Colonic mucosa (tissue), 4 donors: ENCODE measurements at places on chromosomes 2 and 18. TPM values are rescaled to one million over a fixed set of nuclear protein-coding genes. Genes with fewer than 3 reads are reported as not detected.

DNA sequence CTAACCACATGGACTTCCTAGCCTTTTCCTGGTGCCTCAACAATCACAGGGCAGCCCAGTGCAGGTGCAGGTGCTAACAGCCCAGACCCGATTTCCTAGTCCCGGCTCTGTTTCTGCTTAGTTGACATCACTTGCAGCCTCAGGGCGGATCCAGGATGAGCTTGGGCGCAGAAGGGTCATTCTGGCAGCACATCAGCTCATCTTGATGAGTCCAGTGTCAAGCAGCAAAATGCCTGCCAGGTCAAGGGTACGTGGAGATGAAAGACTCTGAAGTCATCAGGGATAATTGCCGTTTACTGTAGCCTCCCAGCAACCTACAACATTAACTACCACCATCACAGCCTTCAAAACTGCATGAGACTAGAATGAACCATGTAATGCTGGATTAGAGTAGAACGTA is 39.4 kb upstream of the EFHD1 start:
- H3K27ac ChIP-seq: peak overlapping the region; percentile 23
- H3K4me3 ChIP-seq: no peak overlapping the region
- peaks cover 10% of the 10 kb centered on the region for H3K4me1 ChIP-seq
- no peaks in the 10 kb centered on the region for H3K36me3 ChIP-seq
- no peaks in the 10 kb centered on the region for H3K27me3 ChIP-seq
- DNase-seq: no peak

- no peak overlapping the region for H3K27ac ChIP-seq
- no peaks in the 10 kb centered on the region for H3K27me3 ChIP-seq
- H3K4me1 ChIP-seq: no peaks in the 10 kb centered on the region
- no peaks in the 10 kb centered on the region for H3K36me3 ChIP-seq
- peak; percentile 50 for DNase-seq
- H3K4me3 ChIP-seq: no peak overlapping the region
Measured at GRCh38 chr2:106085181-106085940, 108.7 kb downstream of the UXS1 start.

GRCh38 chr2:234949762-234950434 is 1.9 kb upstream of the SH3BP4 start:
- H3K27ac ChIP-seq: no peak overlapping the region
- H3K4me1 ChIP-seq: peaks cover 4% of the 10 kb centered on the region
- DNase-seq: no peak
- no peaks in the 10 kb centered on the region for H3K27me3 ChIP-seq
- no peaks in the 10 kb centered on the region for H3K36me3 ChIP-seq

The MYOM1 gene
- 7.9 TPM for total RNA-seq

- peak overlapping the region; percentile 25 for H3K4me3 ChIP-seq
- no peaks in the 10 kb centered on the region for H3K27me3 ChIP-seq
- no peak for DNase-seq
- H3K4me1 ChIP-seq: no peaks in the 10 kb centered on the region
- H3K36me3 ChIP-seq: no peaks in the 10 kb centered on the region
- peak overlapping the region; percentile 45 for H3K27ac ChIP-seq
Measured at GRCh38 chr2:223052548-223053483, 826 bp downstream of the KCNE4 start.

DNA sequence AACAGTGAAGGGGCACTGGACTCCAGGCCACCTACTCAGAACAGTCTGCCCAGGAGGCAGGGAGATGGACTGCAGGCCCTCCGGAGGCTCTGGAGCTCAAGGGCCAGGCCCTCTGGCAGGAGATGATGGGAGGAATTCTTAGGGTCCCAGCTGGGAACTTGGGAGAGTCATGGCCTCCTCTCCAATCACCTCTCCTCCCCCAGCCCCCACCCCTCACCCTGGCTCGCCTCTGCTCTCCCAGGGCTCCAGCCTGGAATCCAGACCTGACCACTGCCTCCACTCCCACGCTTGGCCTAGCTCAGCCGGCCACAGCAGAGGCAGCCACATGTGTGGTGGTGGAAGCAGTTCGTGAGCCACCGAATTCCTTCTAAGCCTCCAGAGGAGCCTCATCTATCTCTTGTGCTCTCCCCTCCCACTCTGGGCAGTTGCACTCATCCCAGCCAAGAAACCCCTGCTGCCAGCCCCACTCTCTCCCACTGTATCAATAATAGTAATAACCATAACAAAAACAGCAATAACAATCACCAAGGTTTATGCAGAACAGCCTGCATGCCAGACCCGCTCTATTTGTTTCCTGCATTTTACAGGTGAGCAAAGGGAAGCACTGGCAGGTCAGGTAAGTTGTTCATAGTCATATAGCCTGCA is 67.4 kb downstream of the TNS1 start:
- no peaks in the 10 kb centered on the region for H3K27me3 ChIP-seq
- no peak overlapping the region for H3K4me3 ChIP-seq
- no peak for DNase-seq
- peak overlapping the region; percentile 68 for H3K27ac ChIP-seq

GRCh38 chr18:80241919-80242777 is 5.2 kb downstream of the PARD6G start:
- H3K36me3 ChIP-seq: no peaks in the 10 kb centered on the region
- no peaks in the 10 kb centered on the region for H3K4me1 ChIP-seq
- no peak for DNase-seq
- H3K27me3 ChIP-seq: peaks cover 11% of the 10 kb centered on the region
- H3K4me3 ChIP-seq: no peak overlapping the region
- H3K27ac ChIP-seq: no peak overlapping the region

The HOXD11 gene
- total RNA-seq: 1.6 TPM

DNA sequence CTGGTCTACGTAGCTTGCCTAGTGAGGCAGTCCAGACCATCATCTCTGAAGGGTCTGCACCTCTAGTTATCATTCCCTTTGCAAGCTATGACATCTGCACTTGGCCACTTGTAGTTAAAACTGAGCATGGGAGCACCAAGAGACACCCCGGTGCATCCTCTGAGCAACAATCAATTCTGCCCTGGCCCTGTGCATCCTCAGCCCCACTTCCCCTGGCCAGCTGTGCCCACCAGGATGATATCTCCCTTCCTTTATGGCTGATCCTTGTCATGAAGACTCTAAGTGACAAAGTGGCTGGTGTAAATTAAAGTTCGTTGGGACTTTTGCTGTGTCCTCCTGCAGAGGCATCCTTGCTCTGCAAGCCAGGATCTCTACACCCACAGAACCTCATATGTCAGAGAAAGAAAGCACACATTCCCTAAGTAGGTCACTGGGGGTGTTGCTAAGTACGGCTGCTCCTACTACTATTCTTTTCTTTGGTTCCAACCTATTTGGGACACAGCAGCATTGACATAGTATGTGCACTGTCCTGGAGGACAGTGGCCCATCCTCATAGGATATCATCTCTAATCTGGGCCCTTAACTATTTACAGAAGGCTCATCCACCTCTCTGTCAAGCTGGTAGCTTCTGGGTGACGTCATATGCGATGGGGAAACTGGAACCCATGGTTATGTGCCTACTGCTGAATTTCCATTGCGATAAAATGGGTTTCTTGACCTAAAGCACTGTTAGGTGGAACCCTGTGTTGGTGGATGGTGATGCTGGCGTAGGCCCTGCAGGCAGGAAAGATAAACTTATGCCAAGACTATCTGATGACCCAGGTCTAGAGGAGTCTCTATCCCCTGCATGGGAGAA is 384.3 kb upstream of the ID2 start:
- H3K27me3 ChIP-seq: no peaks in the 10 kb centered on the region
- no peaks in the 10 kb centered on the region for H3K4me1 ChIP-seq
- DNase-seq: no peak
- H3K36me3 ChIP-seq: no peaks in the 10 kb centered on the region
- no peak overlapping the region for H3K27ac ChIP-seq
- H3K4me3 ChIP-seq: no peak overlapping the region

The CNTNAP5 gene
- not detected for total RNA-seq

DNA sequence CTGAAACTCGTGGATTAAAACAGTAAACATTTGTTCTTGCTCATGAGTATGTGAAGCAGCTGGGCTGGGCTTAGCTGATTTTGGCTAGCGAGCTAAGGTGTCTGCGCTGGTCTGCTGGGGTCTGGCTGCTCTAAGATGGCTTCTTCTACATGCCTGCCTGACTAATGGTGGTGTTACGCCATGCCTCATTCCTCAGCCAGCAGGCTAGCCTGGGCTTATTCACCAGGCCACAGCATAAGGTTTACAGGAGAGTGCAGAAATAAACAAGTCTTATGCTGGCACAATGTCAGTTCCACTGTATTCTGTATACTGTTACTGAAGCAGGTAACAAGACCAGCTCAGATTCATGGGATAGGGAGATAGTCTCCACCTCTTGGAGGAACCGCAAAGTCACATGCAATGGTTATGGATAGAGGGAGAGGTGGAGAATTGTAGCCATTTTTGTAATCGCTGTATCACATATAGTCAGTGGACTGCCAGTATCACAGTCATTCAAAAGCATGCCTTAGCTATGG is 80.0 kb downstream of the RHBDD1 start:
- H3K4me1 ChIP-seq: no peaks in the 10 kb centered on the region
- H3K4me3 ChIP-seq: no peak overlapping the region
- no peaks in the 10 kb centered on the region for H3K27me3 ChIP-seq
- no peak for DNase-seq
- no peak overlapping the region for H3K27ac ChIP-seq
- H3K36me3 ChIP-seq: no peaks in the 10 kb centered on the region

- H3K4me3 ChIP-seq: no peak overlapping the region
- no peaks in the 10 kb centered on the region for H3K36me3 ChIP-seq
- H3K27ac ChIP-seq: no peak overlapping the region
Measured at GRCh38 chr2:195538937-195539336, 118.1 kb upstream of the SLC39A10 start.

DNA sequence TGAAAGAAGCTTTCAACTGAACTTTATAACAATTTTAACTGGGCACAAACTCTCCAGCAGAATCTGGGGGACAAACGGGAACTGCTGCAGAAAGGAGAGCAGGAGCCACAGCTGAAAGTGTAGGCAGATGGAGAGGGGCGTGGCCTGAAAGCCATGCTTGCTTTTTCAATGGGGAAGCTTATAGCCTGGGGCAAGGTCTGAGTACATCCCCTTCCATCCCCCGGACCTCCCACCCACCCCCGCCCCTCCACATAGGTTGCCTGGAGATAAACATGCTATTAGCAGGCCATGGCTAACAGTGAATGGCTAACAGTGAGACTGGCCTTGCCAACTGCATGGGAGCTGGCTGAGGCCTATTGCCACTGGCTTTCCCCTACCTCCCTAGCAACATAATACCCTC is 317.9 kb upstream of the TANK start:
- H3K4me1 ChIP-seq: no peaks in the 10 kb centered on the region
- no peaks in the 10 kb centered on the region for H3K36me3 ChIP-seq
- H3K27ac ChIP-seq: no peak overlapping the region
- DNase-seq: no peak
- no peaks in the 10 kb centered on the region for H3K27me3 ChIP-seq
- no peak overlapping the region for H3K4me3 ChIP-seq

The SPATA3 gene
- total RNA-seq: not detected

- no peak overlapping the region for H3K27ac ChIP-seq
- no peaks in the 10 kb centered on the region for H3K36me3 ChIP-seq
- DNase-seq: no peak
Measured at GRCh38 chr2:120646994-120647393, 88.7 kb upstream of the GLI2 start.

GRCh38 chr2:114880046-114880445 is 437.6 kb downstream of the DPP10 start:
- no peaks in the 10 kb centered on the region for H3K27me3 ChIP-seq
- H3K4me3 ChIP-seq: no peak overlapping the region
- H3K36me3 ChIP-seq: no peaks in the 10 kb centered on the region
- DNase-seq: no peak
- H3K27ac ChIP-seq: no peak overlapping the region

DNA sequence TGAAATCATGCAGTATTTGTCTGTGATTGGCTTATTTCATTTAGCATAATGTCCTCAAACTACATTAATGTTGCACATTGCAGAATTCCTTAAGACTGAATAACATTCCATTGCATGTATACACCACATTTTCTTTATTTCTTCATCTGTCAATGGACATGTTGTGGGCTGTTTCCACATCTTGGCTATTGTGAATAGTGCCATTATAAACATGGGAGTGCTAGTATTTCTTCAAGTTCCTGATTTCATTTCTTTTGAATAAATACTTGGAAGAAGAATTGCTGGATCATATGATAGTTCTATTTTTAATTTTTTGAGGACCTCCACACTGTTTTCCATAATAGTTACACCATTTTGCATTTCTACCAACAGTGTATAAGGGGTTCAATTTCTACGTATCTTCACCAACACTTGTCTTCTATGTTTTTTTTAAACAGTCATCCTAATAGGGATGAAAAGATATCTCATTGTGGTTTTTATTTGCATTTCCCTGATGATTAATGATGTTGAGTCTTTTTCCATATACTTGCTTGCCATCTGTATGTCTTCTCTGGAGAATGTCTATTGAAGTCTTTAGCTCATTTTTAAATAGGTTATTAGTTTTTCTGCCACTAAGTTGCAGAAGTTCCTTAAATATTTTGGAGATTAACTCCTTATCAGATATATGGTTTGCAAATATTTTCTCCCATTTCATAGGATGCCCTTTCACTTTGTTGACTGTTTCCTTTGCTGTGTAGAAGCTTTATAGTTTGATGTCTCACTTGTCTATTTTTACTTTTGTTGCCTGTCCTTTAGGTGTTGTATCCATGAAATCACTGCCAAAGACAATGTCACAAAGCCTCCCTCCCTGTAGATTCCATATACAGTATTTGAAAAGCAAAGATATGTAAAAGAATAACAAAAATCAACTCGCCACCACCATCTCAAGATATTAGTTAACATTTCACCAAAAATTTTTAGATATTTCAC is 14.6 kb downstream of the FBXO11 start:
- peaks cover 8% of the 10 kb centered on the region for H3K4me1 ChIP-seq
- H3K4me3 ChIP-seq: no peak overlapping the region
- no peak overlapping the region for H3K27ac ChIP-seq

The GALNT3 gene
- total RNA-seq: 117 TPM

DNA sequence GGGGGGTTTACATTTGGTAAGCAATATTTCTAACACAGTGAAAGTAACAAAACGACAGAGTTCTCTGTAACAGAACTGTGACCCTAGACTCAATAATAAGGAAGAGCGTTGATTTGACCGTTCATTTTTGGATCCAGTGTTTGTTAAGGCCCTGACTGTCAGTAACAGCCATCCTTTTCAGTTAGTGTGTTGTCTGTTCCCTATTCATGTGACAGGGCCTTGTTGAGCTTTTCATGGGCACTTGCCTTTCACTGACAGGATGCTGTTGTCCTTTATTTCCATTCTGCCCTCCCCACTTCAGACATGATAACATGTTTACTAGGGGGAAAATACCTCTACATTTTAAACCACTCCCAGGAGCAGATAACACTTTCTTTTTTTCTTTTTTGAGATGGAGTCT is 45.8 kb downstream of the MAP4K4 start:
- no peaks in the 10 kb centered on the region for H3K4me1 ChIP-seq
- DNase-seq: no peak
- no peaks in the 10 kb centered on the region for H3K36me3 ChIP-seq
- no peak overlapping the region for H3K4me3 ChIP-seq
- H3K27me3 ChIP-seq: no peaks in the 10 kb centered on the region
- no peak overlapping the region for H3K27ac ChIP-seq
